ENCODE measurements at places on chromosomes 3 and 15.

GRCh38 chr3:110126065-110126464 lies 788.7 kb upstream of the DPPA4 start:
- no peak for DNase-seq

DNA sequence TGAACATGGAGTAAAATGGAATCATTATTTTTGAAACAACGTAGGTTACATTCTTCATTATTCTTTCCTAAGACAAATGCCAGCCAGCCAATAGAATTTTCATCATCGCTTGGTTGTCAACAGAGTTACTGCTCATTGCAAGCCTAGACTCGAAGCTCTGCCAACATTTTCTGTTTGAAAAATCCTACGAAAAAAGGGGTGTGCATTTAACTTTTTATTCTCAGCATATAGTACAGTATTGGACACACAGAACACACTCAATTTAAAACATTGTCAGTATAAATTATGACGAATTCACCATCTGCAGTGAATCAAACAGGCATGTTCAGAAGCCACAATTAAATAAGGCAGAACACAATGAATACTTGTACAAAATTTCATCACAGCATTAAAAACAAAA lies 232.1 kb downstream of the NR1D2 start:
- DNase-seq: no peak

- no peak for DNase-seq
Observed at GRCh38 chr3:188343894-188344293, 189.9 kb downstream of the LPP start.

- no peak for DNase-seq
Observed at GRCh38 chr3:107633327-107634098, 110.8 kb downstream of the BBX start.

- DNase-seq: no peak
Observed at GRCh38 chr15:62248277-62248984, 83.3 kb upstream of the C2CD4B start.

DNA sequence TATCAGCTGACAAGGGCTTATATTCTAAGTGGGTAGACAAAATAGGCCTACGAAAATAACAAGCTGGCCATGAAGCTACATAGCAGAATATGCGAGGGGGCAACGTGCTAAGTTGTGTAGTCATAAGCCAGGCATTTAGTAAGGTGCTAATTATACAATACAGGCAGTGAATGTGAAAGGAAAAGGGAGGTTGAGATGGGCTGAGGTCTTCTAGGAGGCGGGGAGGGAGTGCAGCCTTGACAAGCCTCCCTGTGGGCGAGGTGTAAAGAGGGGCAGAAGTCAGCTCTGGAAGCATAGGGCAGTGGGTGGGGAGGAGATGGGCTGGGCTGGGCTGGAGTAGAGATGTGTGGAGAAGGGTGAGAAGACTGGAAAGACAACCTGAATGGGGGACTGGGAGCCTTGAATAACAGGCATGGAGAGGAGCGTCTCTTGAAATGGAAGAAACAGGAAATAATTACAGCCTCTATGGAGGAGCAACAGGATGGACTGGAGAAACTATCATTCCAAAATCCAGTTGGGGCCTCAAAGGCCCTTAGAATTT lies 1.2 kb downstream of the TIGIT start:
- DNase-seq: no peak

DNA sequence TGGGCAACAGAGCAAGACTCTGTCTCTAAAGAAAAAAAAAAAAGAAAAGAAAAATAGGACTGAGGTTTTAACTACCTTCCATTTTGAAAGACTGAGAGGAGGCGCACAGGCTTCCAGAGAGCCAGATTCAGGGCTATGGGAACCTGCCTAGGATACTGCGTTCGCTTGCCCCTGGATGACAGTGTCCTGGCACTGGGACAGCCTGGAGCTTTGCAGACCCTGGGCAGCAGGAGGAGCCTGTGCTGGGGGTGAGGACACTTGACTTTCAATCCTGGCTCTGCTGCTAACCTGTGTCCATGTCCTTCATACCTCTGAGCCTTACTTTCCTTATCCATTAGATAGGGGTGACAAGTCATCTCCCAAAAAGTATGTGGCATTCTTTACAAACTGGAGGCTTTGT lies 31.2 kb downstream of the CD276 start:
- no peak for DNase-seq

- no peak for DNase-seq
Observed at GRCh38 chr3:155350571-155350970, 57.1 kb upstream of the STRIT1 start.

Measured in RPMI8226 (cell line).